ENCODE measurements at places on chromosomes 1 and 21. TPM values are rescaled to one million over a fixed set of nuclear protein-coding genes. Genes with fewer than 3 reads are reported as not detected.

DNA sequence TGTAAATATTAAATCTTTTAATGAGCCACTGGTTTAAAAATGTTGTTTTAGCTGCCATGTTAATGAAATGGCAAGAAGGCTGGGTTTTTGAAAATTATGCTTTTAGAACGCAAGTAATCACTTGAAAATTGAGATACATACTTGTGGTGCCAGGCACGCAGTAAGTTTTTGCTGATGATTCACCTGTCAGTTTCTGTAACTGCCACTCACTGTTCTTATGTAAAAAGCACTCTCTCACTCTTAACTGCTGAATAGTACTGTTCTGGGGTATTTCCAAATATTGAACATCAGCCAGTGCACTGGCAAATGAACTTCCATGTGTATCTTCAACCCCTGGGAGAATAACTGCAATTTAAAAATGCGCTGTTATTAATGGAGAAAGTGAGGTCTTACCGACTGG, 17.9 kb downstream of the LGALS8 start:
- DNase-seq, result no peak

The ATP5PF gene
- 77.3 TPM for total RNA-seq

DNA sequence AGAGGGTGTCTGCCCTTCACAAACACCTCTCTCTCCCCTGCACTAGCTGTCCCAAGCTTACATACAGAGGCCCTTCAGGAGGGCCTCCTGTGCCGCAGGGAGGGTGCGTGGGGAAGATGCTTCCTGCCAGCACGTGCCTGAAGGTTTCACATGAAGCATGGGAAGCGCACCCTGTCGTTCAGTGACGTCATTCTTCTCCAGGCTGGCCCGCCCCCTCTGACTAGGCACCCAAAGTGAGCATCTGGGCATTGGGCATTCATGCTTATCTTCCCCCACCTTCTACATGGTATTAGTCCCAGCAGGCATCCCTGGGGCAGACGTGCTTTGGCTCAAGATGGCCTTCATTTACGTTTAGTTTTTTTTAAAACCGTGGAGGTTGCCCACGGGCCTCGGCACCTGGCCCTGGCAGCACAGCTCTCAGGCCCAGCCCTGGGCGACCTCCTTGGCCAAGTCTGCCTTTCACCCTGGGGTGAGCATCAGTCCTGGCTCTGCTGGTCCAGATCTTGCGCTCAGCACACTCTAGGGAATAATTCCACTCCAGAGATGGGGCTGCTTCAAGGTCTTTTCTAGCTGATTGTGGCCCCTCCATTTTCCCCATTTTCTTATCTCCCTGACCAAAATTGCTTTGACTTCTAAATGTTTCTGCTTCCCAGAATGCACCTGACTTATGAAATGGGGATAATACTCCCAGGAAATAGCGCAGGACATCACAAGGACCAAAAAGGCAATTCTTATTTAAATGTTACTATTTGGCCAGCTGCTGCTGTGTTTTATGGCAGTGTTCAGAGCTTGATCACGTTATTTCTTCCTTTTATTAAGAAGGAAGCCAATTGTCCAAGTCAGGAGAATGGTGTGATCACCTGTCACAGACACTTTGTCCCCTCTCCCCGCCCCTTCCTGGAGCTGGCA, 6.1 kb downstream of the NPPA start:
- no peak for DNase-seq

GRCh38 chr1:180544050-180544449, 14.7 kb upstream of the OVAAL start:
- DNase-seq, result peak; percentile 29

The SAMD11 gene
- 7.4 TPM for total RNA-seq

DNA sequence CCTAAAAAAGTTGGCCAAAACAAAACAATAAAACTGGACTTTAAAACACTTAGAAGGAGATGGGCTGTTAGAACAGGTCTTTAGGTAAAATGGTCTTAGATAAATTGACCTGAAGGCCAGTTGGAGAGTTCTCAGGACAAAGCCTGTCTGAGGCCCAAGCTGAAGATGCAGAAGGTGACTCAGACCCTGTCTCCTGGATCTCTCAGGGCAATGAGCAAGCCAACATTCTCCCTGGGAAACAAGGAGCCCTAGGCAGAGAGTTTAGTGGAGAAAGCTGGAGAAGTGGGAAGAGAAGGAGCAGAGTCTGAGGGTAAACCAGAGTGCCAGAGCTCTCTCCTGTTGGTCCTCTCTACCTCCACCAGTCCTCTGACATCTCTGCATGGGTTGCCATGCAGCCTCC, 70.1 kb downstream of the FCRL5 start:
- no peak for DNase-seq

DNA sequence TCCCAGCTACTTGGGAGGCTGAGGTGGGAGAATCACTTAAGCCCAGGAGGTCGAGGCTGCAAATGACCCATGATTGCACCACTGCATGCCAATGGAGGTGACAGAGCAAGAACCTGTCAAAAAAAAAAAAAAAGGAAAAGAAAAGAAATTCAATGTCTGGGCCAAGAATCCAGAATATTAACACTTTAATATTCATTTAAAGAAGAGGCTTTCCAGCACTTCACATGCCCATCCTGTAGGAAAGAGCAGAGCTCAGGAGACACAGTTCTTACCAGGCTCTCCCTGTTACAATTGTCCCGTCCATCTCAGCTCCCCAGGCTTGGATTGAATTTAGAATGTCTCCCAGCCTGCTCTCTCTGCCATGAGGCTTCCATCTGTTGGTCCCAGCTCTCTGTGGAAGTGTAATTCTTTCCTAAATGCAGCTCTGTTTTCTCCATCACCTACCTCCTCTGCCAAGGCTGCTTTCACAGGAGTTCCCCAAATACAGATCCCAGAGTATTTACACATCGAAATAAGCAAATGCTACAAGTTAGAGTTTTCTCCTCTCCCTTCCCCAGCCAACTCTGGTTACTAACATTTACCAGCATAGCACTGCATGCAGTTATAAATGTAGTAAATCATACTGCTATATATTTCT, 116.6 kb upstream of the CDC42BPA start:
- no peak for DNase-seq

GRCh38 chr1:2204415-2205190, 10.0 kb upstream of the FAAP20 start:
- peak; percentile 44 for DNase-seq

DNA sequence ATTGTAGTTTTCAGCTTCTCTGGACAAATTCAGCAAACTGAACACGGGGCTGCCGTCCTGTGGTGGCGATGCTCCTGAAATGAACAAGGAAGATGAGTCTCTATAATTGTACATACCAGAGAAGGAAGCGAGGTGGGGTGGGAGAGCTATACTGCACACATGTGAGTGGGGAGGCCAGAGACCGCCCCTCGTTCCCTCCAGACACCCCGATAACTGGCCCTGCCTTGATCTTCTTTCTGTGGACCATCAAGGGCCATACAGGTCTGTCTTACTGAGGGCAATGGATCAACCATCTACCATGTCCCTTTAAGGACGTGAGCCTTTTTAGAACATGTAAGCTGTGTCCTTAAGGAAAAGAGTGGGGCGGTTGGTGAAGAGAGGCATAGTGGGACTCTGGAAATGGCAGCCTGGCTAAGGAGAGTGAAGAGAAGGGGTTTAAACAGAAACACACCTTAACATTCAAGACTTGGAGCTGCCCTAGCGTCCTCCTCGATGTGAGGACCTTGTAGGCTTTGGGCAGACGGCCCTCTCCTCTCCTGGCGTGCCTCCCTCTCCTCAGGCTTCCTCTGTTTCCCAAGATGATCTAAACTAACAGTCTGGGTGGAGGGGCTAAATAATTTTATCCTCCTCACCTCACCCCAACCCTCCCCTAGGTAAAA, 5.8 kb downstream of the PLEKHO1 start:
- no peak for DNase-seq

The ZNF436 gene
- total RNA-seq, result 29.8 TPM

The RIMS3 gene
- total RNA-seq, result 3.8 TPM

DNA sequence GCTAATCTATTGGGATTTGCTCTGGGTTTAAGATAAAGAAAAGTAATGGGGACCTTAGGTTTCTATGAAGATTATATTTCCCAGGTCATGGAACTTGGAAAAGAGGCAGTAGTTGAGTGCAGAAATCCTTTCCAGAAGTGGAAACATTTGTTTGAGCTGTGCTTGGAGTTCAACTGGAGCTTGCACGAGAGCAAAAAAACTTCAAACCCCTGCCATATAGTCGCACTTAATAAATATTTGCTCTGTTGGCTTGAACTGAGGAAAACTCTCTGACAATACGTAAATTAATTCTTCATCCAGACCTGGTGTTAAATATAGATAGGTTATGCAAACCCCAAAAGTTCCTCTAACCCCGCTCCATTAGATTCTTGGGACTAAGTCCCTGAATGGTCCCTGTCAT, 52.8 kb upstream of the COL24A1 start:
- no peak for DNase-seq

- DNase-seq, result peak; percentile 60
Observed at GRCh38 chr1:205355075-205355453, 1.7 kb downstream of the KLHDC8A start.

The IFI44L gene
- total RNA-seq, result 8.6 TPM

DNA sequence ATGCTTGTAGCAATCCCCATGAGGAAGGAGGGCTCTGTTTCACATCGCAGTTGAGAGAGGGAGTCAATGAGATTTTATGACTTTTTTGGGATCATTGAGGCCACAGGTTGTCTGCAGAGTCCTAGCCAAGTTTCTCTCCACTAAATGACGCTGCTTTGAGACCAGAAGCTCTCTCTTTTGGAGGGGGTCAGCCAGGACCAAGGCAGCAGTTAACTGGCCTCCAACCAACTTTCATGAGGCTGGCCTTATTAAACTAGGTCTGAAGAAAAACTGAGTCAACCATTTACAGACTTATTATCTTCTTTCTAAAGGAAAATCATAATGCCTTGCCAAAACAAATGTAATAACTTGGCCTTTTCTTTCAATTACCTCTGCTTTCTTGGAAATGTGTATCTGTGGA, 8.6 kb downstream of the WLS start:
- no peak for DNase-seq

DNA sequence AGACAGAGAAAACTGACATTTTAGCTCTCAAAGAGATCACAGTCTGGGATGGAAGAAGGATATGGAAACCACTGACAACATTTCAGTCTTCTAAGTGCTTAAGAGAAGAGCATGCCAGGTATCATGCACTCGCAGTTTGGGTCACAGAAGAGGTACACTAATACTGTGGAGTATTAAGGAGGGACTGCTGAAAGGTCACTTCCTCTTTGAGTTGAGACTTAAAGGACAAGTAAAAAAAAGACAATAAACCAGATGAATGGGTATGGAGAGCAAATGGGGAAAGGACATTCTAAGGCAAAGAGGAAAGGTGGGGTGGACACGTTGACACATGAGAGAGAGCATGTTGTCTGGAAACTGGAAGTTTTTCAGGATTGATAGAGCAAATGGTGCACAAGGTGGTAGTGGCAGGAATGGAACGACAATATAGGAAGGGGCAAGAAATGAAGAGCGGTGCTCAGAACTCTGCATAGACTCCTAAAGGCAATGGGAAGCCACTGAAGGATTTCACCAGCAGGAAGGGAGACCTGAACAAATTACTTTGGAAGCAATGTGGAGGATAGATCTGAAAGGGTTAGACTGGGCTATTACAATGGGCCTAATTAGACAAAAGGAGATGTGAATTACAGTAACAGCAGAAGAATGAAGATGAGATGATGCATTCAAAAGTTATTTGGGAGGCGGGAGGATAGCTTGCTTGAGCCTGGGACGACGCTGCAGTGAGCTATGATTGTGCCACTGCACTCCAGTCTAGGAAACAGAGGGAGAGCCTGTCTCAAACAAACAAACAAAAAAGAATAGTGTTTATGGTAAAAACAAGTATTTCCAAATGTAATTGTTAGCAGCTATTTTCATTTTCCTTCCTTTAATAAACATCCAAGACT, 11.1 kb downstream of the DIPK1A start:
- DNase-seq, result no peak

DNA sequence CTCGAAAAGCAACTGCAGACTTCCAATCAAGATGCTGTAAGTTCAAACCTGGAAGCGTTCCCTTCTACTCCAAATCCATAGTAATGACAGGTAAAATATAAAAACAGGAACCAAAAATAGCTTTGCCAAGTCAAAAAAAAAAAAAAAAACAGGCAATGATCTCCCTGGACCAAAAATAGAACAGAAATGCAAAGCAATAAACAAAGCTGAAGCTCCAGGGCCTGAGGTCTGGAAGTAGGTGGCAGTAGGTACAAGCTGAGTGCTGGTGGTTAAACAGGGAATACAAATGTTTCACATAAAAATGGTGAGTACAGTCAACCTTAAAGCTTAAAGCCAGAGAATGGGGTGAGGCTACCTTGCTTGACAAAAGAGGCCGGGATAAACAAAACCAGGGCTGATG, 610.8 kb downstream of the SMYD3 start:
- no peak for DNase-seq

DNA sequence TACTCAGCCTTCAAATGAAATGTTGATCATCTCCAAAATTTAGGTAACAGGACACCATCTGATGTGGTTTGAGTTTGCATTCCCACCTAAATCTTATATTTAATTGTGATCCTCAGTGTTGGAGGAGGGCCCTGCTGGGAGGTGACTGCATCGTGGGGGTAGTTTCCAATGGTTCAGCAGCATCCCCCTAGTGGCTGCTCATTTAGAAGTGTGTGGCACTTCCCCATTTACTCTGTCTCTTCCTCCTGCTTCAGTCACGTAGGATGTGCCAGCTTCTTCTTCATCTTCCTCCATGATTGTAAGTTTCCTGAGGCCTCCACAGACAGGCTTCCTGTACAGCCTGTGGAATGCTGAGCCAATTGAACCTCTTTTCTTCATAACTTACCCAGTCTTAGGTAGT, 731.2 kb downstream of the USP25 start:
- no peak for DNase-seq

DNA sequence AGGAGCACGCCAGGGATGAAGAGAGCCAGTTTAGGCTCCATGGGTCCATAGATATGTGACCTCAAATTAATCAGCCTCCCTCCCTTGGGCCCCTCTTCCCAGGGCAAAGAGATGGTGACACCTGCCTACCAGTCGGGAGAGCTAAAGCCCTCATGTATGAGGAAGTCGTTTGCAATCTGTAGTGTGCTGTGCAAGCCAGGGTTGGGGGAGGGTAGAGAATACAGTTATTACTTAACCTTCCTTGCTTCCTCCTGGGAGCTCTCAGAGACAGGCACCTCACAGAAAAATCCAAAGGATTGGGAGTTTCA, 4.0 kb downstream of the PGLYRP4 start:
- no peak for DNase-seq

DNA sequence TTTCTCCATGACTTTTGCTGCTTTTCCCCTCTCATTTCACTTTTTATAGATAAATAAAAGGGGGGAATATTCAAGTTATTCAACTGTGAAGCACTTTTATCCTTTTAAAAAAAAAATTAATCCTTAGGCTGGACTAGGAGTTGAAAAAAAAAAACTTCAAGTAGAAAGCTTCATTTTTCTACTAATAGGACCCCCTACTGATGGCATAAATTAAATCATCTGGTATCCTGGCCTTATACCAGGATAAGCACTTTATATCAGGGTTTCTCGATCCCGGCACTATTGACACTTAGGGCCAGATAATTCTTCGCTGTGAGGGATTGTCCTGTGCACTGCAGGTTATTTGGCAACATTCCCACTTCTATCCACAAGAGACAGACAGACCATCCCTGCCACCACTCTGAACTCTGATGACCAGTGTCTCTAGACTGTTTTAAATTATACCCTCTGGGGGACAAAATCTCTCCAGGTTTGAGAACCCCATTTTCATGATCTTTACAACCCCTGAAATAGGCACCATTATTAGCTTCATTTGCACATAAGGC, 17.6 kb downstream of the USP33 start:
- DNase-seq, result no peak

The APOBEC4 gene
- not detected for total RNA-seq

The COL16A1 gene
- 121 TPM for total RNA-seq

- DNase-seq, result no peak
Observed at GRCh38 chr21:31331231-31331630, 12.8 kb downstream of the TIAM1 start.

GRCh38 chr1:203290261-203291089, 14.8 kb upstream of the BTG2 start:
- DNase-seq, result peak; percentile 97

The SUSD4 gene
- 2.8 TPM for total RNA-seq

All from thyroid gland (tissue), 4 donors.